Endothelial cell (in vitro differentiated cells): ENCODE measurements at places on chromosomes 2 and 18. TPM values are rescaled to one million over a fixed set of nuclear protein-coding genes. Genes with fewer than 3 reads are reported as not detected.

DNA sequence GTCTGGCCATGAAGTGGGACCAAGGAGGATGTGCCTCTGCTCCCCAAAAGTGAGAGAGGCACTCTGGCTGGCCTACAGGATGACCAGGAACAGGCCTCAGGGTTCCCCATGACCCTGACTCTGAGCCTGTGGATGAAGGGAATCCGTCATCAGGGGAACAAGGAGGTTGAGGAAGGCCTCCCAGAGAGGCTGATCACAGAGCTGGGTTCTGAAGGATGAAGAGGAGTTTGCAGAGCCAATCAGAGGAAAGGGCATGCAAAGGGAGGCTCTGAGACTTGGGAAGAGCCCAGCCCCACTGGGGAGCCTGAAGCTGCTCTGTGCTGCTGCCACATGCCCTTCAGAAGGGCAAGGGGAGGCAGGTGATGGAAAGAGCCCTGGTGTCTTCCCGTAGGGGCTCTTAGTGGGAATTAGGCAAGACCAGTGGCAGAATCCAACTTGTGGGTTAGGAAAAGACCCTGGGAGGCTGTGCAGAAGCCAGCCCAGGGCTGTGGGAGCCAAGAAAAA is 141.3 kb upstream of the ID2 start:
- no peak for DNase-seq

The C1GALT1C1L gene
- 0.31 TPM for total RNA-seq

The SLC14A1 gene
- 0.36 TPM for total RNA-seq

DNA sequence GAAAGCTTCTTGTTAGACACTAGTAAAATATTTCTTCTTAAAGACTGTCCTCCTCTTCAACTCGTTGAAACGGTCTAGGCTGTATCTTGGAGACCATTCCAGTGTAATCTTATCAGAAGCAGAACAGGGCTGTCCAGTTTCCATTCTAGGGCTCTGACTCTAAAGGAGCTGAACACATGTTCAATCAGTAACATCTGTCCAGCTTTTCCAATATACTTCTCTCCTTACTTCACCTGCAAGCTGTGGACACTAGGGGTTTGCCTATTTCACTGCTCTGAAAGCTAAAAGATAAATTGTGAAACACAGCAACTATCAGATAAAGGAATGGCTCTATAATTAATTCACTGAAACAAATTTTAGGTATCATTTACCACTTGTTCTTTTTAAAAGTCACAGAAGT is 73.8 kb downstream of the ZNF385B start:
- DNase-seq, result no peak

The KIAA2012 gene
- total RNA-seq, result 0.08 TPM

The ABCG8 gene
- not detected for total RNA-seq

DNA sequence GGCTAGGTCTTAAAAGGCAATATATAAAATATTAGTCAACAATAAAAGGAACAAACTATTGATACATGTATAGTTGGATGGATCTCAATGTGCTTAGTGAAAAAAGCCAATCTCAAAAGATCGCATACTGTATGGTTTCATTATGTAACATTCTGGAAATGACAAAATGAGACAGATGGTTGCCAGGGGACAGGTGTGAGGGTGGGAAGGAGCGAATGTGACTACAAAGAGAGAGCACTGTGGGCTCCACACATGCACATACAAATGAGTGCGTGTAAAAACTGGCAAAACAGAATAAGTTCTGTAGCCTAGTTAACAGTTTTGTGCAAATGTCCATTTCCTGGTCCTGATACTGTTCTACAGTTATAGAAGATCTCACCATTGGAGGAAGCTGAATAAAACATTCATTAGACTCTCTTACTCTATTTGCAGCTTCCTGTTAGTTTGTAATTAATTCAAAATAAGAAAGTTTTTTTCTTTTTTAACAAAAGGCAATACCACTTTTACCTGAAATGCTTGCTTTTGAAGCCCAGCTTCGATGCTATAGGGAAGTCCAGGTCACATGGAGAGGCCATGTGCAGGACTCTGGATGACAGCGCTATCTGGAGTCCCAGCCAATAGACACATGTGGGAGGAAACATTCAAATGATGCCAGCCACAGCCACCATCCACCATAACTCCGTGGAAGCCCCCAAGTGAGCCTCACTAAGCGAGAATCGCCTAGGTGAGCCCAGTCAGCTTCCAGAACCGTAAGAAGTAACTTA is 21.0 kb upstream of the C2orf80 start:
- no peak for DNase-seq

DNA sequence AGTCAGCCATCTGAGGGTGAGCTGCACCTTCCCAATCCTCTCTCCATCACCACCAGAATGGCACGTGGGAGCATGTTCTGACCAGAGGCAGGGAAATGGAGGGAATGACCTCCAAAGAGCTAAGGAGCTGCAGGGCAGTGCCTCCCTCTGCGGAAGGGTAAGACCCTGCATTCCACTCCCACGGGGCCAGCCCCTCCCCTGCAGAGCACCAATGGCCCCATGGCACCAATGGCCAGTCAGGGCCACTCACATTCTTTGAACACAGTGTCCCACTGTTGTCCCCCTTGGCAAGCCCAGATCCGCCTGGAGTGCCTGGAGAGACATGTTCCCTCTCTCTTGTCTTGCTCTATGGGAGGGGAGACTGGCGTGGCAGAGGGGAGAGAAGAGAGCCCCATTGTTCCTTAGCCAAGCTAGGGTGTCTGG is 164.4 kb downstream of the TNS1 start:
- DNase-seq, result no peak

The VIT gene
- 3.6 TPM for total RNA-seq

DNA sequence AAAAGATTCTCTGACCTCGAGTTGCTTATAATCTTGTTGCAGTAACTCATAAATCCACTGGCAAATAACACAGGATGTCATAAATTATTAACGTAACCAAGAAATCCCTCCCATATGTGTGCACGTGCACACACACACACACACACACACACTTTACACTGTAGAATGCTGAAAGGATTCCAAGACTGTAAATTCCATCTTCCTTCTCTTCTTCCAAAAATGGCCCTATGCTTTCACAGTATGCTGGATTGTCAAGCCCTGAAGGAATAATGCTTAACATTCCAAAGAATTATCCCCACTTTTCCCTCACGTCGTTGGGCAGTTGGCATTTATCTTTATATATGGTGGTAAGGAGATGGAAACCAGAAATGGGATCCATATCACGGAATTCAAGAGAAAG is 117.5 kb upstream of the CRIM1 start:
- no peak for DNase-seq

DNA sequence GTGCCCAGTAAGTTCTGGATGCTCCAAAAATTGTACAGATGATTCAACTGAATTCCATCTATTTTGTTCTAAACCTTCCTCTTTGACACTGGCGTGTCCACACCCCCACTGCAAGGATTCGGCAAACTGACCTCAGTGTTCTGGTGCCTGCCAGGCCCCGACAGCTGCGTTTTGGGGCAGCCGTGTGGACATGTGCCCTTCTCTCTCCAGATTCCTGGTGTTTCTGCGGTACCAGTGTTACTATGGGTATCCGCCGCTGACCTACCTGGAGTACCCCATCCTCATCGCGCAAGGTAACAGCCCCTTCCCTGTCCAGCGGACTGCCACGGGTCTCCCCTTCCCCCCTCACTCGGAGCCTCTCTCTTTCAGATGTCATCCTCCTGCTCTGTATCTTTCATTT is 5.0 kb downstream of the SLC66A3 start:
- no peak for DNase-seq

DNA sequence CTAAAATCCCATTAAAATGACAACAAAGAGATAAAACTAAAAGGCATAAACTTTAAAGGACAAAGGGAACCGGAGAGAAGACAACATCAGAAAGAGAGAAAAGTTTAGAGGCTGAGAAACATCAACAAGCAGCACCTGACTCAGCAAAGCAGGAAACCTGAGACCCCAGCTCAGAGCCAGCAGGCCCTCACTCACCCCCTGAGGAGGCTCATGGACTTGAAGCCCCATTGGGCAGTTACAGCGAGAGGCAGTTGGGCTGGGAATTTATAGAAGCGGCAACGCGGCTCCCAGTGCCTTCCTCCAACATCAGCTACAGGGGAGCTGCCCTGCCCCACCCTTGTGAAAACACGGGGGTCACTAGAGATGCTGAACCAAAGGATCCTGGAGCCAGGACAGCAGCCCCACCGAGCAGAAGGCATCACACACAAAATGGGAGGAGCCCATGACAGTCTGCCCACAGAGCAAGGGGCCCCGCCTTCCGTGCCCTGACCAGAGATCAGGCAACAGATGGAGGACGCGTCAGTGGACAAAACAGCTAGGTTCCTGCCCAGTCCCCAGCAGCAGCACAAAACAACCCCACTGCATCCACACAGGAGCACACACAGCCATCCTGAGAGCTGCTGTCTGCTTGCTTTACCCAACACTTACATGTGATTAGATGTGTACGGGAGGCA is 52.7 kb downstream of the CMPK2 start:
- DNase-seq, result no peak

DNA sequence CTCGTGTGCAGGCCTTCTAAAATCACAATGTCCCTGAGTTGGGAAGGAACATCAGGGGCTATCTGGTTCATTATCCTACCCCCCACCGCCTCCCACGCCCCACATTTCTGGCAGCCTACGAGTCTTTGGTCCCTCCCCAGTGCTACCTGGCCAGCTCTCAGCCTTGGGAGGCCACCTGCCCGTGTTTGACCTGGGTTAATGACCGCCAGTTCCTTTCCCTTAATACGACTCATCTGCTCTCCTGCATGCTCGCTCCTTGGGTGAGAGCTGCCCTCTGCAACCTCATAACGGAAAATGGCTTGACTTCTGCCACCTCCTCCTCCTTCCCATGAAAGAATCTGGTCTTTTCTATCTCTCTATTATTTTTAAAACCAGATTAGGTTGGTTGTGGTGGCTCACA is 112.5 kb downstream of the NEDD4L start:
- no peak for DNase-seq

DNA sequence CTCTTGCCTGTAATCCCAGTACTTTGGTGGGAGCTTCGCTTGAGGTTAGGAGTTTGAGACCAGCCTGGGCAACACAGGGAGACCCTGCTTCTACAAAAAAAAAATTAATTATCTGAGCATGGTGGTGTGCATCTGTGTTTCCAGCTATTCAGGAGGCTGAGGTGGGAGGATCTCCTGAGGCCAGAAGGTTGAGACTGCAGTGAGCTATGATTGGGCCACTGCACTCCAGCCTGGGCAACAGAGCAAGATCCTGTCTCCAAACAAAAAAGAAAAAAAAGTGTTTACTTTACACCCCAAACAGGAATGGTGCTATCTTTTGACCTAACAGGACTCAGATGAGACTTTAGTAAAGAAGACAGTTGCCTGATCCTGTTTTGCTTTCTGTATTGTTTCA is 35.6 kb downstream of the MAL start:
- DNase-seq, result no peak

DNA sequence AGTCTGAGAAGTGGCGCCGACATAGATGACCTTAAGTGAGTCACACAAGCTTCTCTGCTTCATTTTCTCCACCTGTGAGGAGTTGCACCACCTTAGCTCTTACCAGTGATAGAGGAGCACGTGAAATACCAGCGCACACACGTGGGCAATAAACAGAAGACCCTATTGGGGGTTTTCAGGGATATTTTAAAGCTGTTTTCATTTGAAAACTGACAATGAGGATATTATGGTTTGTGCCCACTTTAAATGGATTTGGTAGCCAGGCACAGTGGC is 47.3 kb upstream of the FZD7 start:
- DNase-seq, result no peak

GRCh38 chr18:11155034-11155759 is 5.8 kb upstream of the PIEZO2 start:
- DNase-seq, result no peak

GRCh38 chr2:106366204-106366885 is 101.9 kb downstream of the RGPD3 start:
- DNase-seq, result no peak

DNA sequence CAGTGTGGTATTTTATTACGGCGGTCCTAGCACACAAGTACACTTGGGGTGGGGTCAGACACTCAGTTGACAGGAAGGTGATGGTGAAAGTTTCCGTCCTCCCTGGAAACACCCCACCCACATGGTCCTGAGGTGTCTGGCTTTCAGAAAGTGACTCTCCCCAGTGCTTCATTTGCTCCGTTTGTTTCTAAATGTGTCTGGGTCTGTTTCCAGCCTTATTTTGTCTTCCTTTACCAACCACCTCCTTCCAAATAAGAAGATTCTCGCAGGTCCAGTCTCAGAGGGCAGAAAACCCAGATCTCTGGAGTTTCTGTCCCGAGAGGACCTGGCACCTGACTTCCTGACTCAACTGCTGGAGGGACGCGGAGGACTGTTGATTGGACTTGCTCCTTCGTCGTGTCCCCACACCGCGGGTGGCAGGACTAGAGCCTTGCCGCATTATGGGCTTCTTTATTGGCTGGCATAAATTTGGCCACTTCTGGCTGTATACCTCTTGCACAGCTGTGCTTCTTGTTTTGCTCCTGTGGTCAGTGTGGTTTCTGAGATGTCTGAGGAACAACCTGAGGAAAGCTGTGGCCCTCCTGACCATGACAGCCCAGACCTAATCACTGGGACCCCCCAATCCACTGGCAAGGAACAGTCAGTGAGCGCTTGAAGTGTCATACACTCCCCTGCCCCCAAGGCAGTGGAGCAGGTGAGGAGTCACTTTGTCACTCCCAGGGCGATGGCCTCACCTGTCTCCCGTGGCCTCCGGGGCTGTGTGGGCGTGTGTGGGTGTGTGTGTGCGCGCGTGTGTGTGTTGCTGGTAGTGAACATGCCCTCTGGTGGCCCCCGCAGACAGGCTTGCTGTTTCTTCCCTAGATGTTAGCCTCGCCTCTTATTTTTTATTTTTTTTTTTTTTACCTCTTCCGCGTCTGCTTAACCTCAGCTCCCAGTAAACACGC is 45.6 kb downstream of the MEX3C start:
- no peak for DNase-seq

The ZNF638 gene
- total RNA-seq, result 144 TPM

The SCN7A gene
- total RNA-seq, result 6.3 TPM

The KCTD18 gene
- total RNA-seq, result 6.4 TPM

The MXD1 gene
- 3.3 TPM for total RNA-seq

DNA sequence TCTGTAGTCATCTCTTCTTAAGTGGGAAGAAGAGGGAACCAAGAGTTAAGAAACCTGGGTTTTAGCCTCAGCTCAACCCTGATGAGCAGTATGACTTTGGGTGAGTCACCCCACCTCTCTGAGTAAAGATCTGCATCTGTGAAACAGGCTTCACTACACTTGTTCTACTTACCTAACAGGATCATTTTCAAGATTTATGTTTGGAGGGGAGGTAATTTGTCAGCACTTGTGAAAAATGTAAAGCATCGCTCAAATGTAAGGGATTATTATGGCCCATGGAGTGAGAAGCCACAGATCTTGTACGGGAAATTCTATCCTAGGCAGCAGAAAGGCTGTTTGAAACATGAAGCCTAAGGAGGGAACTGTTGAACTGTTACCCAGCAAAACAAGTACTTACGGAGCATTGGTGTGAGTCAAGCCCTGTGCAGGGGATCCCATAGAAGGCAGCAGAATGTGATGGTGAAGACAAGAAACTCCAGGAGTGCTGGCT is 160.6 kb downstream of the PRKCE start:
- DNase-seq, result no peak
